Eye (tissue), 1 donor: ENCODE measurements at places on chromosomes 13 and 19.

DNA sequence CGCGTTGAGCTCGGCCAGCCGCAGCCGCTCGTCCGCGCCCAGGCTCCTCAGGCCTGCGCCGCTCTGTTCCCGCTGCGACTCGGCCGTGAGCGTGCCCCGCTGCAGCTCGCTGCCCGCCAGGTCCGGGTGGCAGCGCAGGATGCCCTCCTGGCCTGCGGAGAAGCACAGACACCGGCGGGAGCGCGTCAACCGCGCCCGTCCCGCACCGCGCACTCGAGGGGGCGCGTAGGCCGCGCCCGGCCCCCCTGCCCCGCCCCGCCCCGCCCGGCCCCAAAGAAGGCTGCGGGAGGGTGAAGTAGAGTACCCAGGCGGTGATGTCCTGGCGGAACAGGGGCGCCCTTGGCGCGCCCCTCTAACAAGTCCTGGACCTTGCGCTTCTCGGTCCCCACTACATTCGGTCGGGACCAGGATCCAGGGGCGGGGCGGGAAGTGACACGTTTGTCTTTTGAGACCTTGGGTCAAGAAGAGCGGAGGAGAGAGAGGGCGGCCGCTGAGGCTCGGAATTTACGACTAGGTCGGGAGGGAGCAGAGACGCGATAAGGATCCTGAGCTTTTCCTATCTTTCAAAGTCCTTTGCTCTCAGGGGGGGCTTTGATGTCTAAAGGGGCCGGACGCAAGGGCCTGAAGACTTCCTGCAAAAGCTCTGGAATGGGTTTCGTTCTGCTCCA lies 9.3 kb upstream of the CDX2 start:
- peak; percentile 23 for DNase-seq

GRCh38 chr13:112333756-112334543 lies 42.2 kb upstream of the SPACA7 start:
- no peak for DNase-seq

GRCh38 chr13:109869312-109870237 lies 83.2 kb upstream of the IRS2 start:
- DNase-seq: peak; percentile 80

- DNase-seq: no peak
Measured at GRCh38 chr19:46491975-46492682, 3.5 kb downstream of the PNMA8B start.

- DNase-seq: peak; percentile 93
Measured at GRCh38 chr13:38686577-38687245, at the start of gene FREM2. Gene FREM2 (plus strand): TSS chr13:38687077. CDS start chr13:38687345, 268 bp downstream.

DNA sequence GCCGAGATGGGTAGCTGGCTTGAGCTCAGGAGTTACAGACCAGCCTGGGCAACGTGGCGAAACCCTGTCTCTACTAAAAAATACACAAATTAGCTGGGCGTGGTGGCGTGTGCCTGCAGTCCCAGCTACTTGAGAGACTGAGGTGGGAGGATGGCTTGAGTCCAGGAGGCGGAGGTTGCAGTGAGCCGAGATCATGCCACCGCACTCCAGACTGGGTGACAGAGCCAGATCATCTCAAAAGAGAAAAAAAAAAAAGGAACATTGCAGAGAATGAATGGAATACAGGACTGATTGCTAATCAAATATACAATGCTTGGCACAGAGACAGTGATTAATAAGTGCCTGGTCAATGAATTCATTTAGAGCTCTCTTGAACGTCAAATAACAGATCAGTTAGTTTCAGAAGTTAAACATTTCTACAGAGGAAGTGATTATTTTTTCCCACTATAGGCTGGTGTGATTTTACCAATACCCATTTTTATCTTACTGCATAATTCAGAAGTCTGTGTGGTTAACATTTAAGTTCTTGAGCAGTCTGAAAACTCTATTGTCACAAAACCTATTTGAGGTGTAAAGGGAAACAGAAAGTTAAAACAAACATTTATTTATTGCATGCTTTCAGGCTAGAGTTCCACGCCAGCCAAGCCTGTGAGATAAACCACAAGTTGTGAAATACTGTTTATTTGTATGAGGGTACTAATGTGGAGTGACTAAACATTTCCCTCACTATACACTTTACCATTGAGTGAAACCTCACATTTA lies 7.7 kb upstream of the TBC1D4 start:
- no peak for DNase-seq

- no peak for DNase-seq
Measured at GRCh38 chr13:40966298-40966697, 52.8 kb downstream of the ELF1 start.

- DNase-seq: no peak
Measured at GRCh38 chr19:43620061-43621001, 902 bp upstream of the ZNF428 start.

GRCh38 chr13:73040484-73040883 lies 18.3 kb upstream of the KLF5 start:
- DNase-seq: no peak

GRCh38 chr19:30074096-30074495 lies 132.1 kb downstream of the URI1 start:
- no peak for DNase-seq

DNA sequence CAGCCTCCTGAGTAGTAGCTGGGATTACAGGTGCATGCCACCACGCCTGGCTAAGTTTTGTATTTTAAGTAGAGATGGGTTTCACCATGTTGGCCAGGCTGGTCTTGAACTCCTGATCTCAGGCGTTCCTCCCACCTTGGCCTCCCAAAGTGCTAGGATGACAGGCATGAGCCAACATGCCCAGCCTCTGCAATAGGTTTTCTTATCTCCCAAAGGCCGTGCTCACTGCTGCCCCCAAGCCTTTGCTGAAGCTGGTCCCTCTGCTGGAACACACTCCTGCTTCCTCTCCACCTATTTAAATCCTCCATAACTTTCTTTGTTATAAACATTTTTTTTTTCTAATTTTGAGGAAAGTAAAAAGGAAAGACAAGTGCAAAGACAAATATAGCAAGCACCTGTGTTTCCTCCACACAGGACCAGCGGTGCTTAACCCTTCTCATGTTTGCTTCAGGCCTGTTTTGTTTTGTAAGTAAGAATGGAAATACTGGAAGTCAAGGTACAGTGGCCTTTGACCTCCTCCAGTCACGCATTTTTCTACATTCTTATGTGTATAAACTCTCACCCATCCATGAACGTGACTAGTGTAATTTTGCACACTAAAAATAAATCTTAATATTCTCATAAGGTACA lies 14.5 kb upstream of the TNFAIP8L1 start:
- no peak for DNase-seq

DNA sequence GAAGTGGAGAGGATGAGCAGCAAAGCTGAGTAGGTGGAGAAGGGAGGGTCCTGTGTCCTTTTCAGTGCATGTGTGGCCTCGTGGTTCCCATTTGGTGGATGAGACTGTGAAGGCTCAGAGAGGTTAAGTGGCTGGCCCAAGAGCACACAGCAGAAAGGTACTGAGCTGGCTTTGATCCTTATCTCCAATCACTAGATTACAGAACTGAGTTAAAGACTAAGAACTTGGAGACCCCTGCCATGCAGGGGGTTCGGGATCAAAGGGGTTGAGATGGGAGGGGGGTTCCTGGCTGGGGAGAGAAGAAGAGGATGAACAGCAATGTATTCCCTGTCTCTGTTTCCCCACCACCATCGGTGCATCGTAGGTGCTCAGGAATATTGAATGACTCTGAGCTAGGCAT lies 11.8 kb downstream of the CELF5 start:
- no peak for DNase-seq

GRCh38 chr13:44111701-44112100 lies 232.0 kb downstream of the LACC1 start:
- DNase-seq: no peak

GRCh38 chr19:662207-662961 lies 630 bp downstream of the RNF126 start:
- DNase-seq: peak; percentile 36

DNA sequence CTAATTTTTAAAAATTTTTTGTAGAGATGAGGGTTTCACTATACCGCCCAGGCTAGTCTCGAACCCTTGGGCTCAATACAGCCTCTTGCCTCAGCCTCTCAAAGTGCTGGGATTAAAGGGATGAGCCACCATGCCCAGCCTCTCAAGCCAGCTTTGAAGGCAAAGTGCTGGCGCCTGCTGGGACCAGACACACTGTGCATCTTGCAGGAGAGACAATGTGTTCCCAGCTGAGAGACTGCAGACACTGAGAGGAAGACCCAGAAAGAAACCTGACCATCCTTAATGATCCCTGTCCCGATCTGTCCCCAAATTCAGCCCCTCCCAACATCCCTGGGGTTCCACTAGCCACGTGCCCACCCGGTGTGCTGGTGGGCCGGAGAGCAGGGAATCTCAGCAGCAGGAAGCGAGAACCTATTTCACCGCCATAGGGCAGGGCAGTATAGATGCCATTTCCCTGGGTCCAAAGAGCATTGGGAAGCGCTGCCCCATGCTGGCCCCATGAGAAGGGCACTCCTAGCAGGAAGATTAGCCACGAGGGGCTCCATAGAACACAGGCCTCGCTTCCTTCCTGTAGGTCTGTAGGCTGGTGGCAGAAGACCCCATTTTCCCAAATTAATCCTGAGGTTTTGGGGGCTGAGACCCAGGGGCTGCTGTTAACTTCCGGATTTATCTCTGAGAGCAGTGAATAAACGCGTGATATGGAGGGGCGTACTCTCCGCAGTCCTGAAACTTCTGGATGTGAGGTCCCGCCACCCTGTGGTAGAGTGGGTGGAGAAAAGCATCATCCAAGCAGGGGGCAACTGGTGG lies 968 bp downstream of the RAVER1 start:
- DNase-seq: no peak

GRCh38 chr19:57382806-57383488 lies 6.7 kb upstream of the ZNF548 start:
- DNase-seq: no peak

DNA sequence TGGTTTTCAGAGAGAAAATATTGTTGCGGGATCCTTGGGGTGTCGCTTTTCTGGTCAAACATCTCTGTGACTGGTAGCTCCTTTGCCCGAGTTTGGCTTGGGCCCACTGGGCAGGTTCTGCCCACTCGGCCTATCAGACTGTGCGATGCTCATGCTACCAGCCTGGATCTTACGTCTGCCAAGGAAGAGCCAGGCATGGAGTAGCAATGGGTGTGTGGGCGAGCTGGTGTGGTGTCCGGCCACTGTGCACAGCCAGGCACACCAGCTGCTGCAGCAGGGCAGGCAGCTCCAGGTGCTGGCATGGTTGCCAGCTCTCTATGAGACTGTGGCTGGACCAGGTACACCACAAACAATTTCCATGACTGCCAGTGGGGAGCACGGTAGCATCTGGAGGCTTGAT lies 1351.8 kb upstream of the PCDH20 start:
- DNase-seq: no peak

DNA sequence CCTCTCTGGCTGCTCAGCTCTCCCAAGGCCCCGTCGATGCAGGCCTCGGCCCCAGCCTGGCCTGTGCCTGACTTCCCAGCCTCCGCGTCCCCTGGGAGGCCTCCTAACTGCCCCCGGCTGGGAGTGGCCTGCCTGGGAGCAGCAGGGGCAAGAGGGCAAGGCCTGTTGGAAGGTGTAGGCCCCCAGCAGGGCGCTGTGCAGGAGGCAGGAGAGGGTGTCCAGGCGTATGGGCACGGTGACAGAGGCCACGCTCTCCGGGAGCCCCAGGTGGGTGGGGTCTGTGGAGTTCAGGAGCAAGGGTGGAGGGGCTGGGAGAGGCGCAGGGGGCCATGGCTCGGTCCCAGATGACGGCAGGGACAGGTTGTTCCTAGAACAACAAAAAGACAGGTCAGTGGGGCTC lies 1.2 kb downstream of the C19orf84 start:
- DNase-seq: no peak

DNA sequence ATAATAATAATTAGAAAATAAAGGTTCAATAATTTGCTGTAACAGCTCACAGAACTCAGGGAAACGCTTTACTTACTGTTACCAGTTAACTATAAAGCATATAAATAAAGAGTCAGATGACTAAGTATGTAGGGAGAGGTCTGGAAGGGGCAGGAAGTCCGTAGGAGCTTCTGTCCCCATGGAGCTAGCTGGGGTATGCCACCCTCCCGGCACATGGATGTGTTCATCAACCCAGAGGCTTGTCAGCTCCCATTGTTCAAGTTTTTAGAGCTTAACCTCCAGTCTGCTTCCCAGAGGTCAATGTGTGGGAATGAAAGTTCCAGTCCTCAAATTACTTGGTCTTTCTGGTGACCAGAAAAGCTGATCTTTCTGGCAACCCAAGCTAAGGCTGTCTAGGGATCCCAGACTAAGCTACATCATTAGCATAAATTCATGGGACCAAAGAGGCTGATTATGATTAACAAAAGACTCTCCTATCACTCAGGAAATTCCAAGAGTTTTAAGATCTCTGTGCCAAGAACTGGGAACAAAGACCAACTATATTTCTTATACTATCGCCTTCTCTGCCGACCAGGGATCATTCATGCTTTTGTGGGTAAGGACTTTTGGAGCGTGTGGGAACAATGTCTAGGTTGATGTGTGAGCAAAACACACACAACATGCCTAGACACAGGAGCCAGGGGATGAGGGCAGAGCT lies 31.7 kb upstream of the ZNF507 start:
- DNase-seq: no peak

GRCh38 chr19:34256835-34257558 lies 2.6 kb downstream of the GARRE1 start:
- DNase-seq: no peak

DNA sequence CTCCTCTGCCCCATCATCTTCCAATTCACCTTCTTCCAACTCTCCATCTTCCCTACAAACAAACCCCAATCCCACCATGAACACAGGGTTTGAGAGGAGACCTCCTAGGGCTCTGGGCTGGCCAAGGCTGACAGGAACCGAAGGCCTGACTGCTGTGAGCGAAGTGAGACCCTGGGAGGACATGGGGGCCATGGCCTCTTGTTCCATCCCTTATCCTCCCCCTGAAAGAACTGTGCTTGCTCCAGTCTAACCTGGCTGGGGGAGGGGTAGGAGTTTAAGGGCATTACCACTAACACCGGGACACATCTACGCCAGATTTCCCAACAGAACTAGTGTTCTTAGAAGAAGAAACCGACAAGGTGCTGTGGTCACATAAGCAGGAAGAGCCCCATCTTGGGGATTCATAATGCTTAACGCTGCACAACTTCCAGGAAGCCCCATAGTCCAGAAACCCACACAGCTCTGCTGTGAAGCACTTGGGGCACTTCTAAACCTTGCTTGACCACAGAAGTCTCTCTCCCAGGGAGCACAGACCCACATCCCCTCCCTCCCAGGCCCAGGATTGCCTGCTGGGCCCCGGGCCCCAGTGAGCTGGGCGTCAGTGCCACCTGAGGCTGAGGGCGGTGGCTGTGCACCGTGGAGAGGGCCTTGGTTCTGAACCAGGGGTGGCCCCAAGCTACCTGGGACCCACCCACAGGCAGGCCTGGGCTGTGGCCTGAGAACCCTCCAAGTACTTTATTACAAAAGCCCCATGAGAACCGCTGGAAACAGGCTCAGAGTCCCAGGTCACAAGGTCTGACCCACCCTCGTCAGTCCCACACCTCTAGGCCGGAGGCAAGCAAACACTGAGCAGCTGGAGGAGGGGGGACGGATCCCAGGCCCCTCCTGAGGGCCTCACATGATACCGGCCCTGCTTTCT lies 18.8 kb downstream of the ZC3H4 start:
- DNase-seq: no peak

- no peak for DNase-seq
Measured at GRCh38 chr13:39538816-39539790, 63.9 kb downstream of the LHFPL6 start.

DNA sequence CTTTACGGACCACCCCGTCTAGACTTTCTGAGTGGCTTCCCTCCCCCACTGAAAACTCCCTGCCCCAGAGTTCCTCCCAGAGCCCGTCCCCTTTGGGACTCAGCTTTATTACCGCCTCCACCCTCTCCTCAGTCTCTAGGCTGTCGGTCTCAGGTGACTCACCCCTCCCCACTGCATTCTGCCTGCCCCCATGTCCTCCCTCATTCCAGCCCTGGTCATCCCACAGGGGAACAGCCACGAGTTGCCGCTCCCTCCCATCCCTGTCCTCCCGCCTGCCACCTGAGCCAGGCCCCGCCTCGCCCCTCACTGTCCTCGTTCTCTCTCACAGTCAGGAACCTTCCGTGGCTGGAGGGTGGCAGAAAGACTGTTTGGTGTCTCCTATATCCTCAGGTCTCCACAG lies 57.3 kb downstream of the SMARCA4 start:
- no peak for DNase-seq
